ENCODE measurements at places on chromosomes 3 and 15. TPM values are rescaled to one million over a fixed set of nuclear protein-coding genes. Genes with fewer than 3 reads are reported as not detected.

GRCh38 chr3:141644931-141645330 lies 93.2 kb upstream of the RNF7 start:
- no peaks in the 10 kb centered on the region for H3K27me3 ChIP-seq
- H3K4me3 ChIP-seq: no peak overlapping the region
- no peak overlapping the region for H3K27ac ChIP-seq
- no peaks in the 10 kb centered on the region for H3K4me1 ChIP-seq
- no peaks in the 10 kb centered on the region for H3K36me3 ChIP-seq

DNA sequence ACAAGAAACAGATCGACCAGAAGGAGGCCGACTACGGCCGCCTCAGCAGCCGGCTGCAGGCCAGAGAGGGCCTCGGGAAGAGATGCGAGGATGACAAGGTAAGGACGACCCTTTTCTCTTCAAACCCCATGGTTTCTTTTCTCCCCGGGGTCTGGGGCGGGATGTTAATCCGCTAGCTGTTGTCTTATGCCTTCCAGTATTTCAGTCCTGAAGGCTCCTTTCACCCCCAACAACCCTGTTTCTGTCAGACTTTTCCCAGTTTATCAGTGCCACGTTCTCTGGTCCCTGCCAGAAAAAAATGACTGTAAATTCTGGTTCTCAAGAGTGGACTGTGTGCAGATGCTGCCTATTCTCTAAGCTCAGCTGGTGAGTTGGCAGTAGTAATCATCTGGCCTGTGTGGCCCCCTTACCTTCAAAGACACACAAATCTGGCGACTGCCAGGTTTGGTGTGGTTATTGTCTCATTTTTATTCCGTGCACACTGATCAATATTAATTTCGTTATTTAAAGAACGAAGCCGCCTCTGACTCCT lies 806 bp downstream of the GOLM2 start:
- H3K4me1 ChIP-seq: peaks cover 20% of the 10 kb centered on the region
- H3K36me3 ChIP-seq: no peaks in the 10 kb centered on the region
- no peak for DNase-seq
- H3K27me3 ChIP-seq: no peaks in the 10 kb centered on the region
- peak overlapping the region; percentile 91 for H3K4me3 ChIP-seq

- H3K27me3 ChIP-seq: no peaks in the 10 kb centered on the region
- DNase-seq: no peak
- H3K36me3 ChIP-seq: no peaks in the 10 kb centered on the region
- H3K27ac ChIP-seq: no peak overlapping the region
- H3K4me3 ChIP-seq: no peak overlapping the region
Measured at GRCh38 chr3:36876181-36876936, 68.5 kb downstream of the TRANK1 start.

DNA sequence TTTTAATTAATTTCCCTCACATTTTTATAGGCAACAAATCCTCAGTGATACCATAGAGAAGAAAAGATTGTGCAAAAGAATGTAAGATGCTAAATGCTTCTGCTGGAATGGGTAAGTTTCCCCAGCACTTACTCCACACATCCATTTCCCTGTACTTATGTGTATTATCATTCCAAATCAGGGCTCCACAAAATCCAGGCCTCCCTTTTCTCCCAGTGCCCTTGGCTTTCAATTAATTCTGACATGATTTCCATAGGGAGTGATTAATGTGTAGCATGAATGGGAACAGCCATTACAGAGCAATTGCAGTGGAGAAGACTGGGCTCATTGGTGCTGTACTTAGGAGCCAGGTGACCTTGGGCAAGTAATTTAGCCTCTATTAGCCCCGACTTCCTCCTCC lies 41.3 kb upstream of the UBE2E1 start:
- H3K4me1 ChIP-seq: no peaks in the 10 kb centered on the region
- no peak overlapping the region for H3K27ac ChIP-seq
- no peak overlapping the region for H3K4me3 ChIP-seq
- no peaks in the 10 kb centered on the region for H3K36me3 ChIP-seq
- H3K27me3 ChIP-seq: no peaks in the 10 kb centered on the region

FEZF2 gene
- total RNA-seq: not detected

SLC24A5 gene
- not detected for total RNA-seq

ZNF385D gene
- 13.0 TPM for total RNA-seq

Data from Panc1 (cell line).